IMR-90 (cell line): ENCODE measurements at places on chromosomes 4 and X. TPM values are rescaled to one million over a fixed set of nuclear protein-coding genes. Genes with fewer than 3 reads are reported as not detected.

The SORCS2 gene
- 0.62 and 0.67 TPM in 2 replicates for polyA plus RNA-seq

The GCNA gene
- 0.75 and 1.3 TPM in 2 replicates for polyA plus RNA-seq

The CXorf49B gene
- polyA plus RNA-seq: not detected in 2 replicates

The NXF3 gene
- polyA plus RNA-seq: not detected in 2 replicates

The NR3C2 gene
- polyA plus RNA-seq: 0.90 and 1.1 TPM in 2 replicates

The ATP8A1 gene
- polyA plus RNA-seq: 0.12 and 0.13 TPM in 2 replicates

The POU4F2 gene
- not detected in 2 replicates for polyA plus RNA-seq

The RHOXF1 gene
- polyA plus RNA-seq: not detected in 2 replicates

The MAGEB18 gene
- polyA plus RNA-seq: not detected in 2 replicates

The RAB28 gene
- polyA plus RNA-seq: 9.1 and 10.8 TPM in 2 replicates

The RTL5 gene
- polyA plus RNA-seq: 1.9 and 2.5 TPM in 2 replicates

The GAB3 gene
- polyA plus RNA-seq: 3.4 and 3.7 TPM in 2 replicates

The UGT8 gene
- not detected in 2 replicates for polyA plus RNA-seq

The OTUD4 gene
- polyA plus RNA-seq: 10.1 and 11.0 TPM in 2 replicates

The HTT gene
- polyA plus RNA-seq: 11.6 and 18.7 TPM in 2 replicates

The TRIML2 gene
- 0.10 and 0.21 TPM in 2 replicates for polyA plus RNA-seq

The GYG2 gene
- 8.2 and 9.6 TPM in 2 replicates for polyA plus RNA-seq

The SPANXB1 gene
- not detected in 2 replicates for polyA plus RNA-seq

The GPR82 gene
- polyA plus RNA-seq: not detected in 2 replicates

The RBMXL3 gene
- polyA plus RNA-seq: not detected in 2 replicates

The EPGN gene
- polyA plus RNA-seq: not detected in 2 replicates

The CYSLTR1 gene
- polyA plus RNA-seq: not detected in 2 replicates

The PDZD4 gene
- 0.34 and 0.38 TPM in 2 replicates for polyA plus RNA-seq

The GLRA2 gene
- not detected in 2 replicates for polyA plus RNA-seq

The ZNF711 gene
- 2.0 and 2.9 TPM in 2 replicates for polyA plus RNA-seq

The UGT2A1 gene
- not detected in 2 replicates for polyA plus RNA-seq

The PCDH7 gene
- polyA plus RNA-seq: 26.5 and 27.8 TPM in 2 replicates

The ESX1 gene
- not detected in 2 replicates for polyA plus RNA-seq

The PASD1 gene
- not detected in 2 replicates for polyA plus RNA-seq

The PWWP3B gene
- not detected in 2 replicates for polyA plus RNA-seq

The FRYL gene
- 7.7 and 9.9 TPM in 2 replicates for polyA plus RNA-seq

The MAGEB1 gene
- polyA plus RNA-seq: not detected in 2 replicates

The MFSD8 gene
- 6.5 and 8.8 TPM in 2 replicates for polyA plus RNA-seq

The PCDH10 gene
- polyA plus RNA-seq: 2.0 and 2.5 TPM in 2 replicates

The TBC1D25 gene
- polyA plus RNA-seq: 15.9 and 18.2 TPM in 2 replicates

The PLP1 gene
- 0.60 and 0.62 TPM in 2 replicates for polyA plus RNA-seq

The TMEM156 gene
- polyA plus RNA-seq: 0.53 and 0.82 TPM in 2 replicates

The DSPP gene
- not detected in 2 replicates for polyA plus RNA-seq

The RTL3 gene
- 1.1 and 1.2 TPM in 2 replicates for polyA plus RNA-seq

The CFP gene
- 0.14 and 0.16 TPM in 2 replicates for polyA plus RNA-seq

The IL15 gene
- 4.0 and 5.0 TPM in 2 replicates for polyA plus RNA-seq

The HTN3 gene
- not detected in 2 replicates for polyA plus RNA-seq

The CT45A5 gene
- polyA plus RNA-seq: not detected in 2 replicates

The CLIC2 gene
- 0.07 TPM in 1 of 2 replicates, not detected in the other for polyA plus RNA-seq

The MUC7 gene
- not detected in 2 replicates for polyA plus RNA-seq

The IRF2 gene
- polyA plus RNA-seq: 16.5 and 20.6 TPM in 2 replicates

The CENPVL1 gene
- not detected in 2 replicates for polyA plus RNA-seq

The SPATA18 gene
- 2.4 and 3.0 TPM in 2 replicates for polyA plus RNA-seq

The TBX22 gene
- not detected in 2 replicates for polyA plus RNA-seq

The DNAAF6 gene
- not detected in 2 replicates for polyA plus RNA-seq

The RPA4 gene
- 0.33 and 0.36 TPM in 2 replicates for polyA plus RNA-seq

The ZNF157 gene
- polyA plus RNA-seq: not detected in 2 replicates

The P2RY4 gene
- 0.14 and 0.20 TPM in 2 replicates for polyA plus RNA-seq

The S100P gene
- not detected in 2 replicates for polyA plus RNA-seq

The SLC9B1 gene
- 0.07 TPM in 1 of 2 replicates, not detected in the other for polyA plus RNA-seq

The SPANXA1 gene
- polyA plus RNA-seq: not detected in 2 replicates

The PPP3CA gene
- 11.4 and 14.5 TPM in 2 replicates for polyA plus RNA-seq

The HMX1 gene
- not detected in 2 replicates for polyA plus RNA-seq

The AVPR2 gene
- not detected in 2 replicates for polyA plus RNA-seq

The HSD17B13 gene
- polyA plus RNA-seq: not detected in 2 replicates
